ENCODE measurements at places on chromosomes 12 and 14.

- DNase-seq: no peak
Observed at GRCh38 chr12:79911889-79912656, 22.8 kb downstream of the PPP1R12A start.

- no peak for DNase-seq
Observed at GRCh38 chr12:103958621-103959020, 7.1 kb upstream of the TDG start.

DNA sequence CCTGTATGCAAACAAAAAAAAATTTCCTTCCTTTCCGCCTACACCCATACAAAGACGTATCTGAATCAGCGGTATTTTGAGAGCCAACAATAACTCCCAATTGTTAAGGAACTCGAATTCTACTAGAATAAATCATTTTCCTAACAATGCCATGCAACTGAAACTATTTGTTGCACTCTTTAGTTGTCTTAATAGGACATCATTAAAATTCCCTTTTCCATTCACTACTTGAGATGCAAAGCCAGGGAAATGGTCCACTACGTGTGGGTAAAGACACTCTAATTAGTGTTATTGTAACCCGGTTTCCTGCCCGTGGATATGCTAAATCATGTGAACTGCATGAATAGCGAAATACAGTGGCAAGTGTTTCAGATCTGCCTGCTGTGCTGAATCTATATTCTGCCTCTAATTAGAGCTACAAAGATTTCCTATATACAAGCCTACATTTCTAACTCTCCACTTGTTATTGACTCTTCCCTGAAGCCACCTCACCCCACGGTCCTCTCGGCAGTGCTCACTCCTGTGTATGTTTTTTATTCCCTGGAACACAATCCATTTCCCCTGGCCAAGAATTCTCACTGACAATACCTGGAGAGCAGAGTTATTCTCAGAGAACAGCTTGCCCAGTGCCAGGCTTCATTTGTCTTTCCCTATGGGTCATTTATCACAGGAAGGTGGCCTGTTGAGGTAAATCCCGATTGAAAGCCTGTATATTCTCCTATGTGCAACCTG lies 168.3 kb downstream of the PAWR start:
- DNase-seq: peak; percentile 80

DNA sequence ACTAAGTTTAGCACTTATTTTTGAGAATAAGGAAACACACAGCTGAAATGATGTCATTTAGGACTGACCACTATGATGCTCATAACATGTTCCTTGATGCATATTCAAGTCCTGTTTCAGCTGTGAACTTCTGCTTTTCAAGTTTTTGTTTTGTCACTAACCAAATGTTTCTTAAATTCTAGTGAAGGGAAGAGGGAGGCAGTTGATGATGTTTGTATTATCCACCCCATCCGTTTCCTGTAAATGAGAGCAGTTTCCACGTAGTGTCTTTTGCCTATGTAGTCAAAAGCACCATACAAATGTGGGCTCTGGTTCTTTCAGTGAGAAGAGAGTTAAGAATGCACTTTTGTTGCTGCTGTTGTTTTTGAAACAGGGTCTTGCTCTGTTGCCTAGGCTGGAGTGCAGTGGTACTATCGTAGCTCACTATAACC lies 491.8 kb downstream of the PCNX1 start:
- DNase-seq: no peak

DNA sequence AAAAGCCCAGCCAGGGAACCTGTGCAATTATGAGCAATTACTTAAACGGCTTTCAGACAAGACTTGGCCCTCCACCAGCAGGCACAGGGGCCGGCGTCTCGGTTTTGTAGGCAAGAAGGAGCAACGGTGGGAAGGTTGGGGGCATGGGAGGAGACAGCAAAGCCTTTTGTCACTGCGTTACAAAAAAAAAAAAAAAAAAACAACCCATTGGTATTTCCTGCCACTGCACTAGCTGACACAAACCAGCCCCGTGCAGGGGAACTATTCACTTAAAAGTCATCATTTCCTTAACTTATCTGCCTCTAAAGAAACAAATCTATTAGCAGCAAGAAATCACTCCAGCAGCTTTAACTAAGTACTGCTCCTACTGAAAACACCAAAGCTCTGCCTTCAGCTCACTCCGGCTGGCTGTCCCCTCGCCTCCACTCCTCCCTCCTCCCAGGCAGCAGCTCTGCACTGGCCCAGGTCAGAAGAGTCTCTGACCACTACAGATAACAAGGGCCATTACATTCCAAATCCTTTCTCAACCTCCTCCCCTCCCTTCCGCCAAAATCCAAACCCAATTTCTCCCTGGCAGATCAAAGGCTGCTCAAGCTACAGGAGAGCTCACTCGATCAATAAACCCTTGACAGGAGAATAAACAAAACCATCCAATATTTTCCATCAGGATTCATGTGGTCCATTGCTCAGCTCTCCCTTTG lies 105.2 kb upstream of the CDKN3 start:
- peak; percentile 42 for DNase-seq

GRCh38 chr12:75815756-75816155 lies 215.8 kb downstream of the PHLDA1 start:
- DNase-seq: no peak

GRCh38 chr14:34171431-34172172 lies 220.7 kb upstream of the EGLN3 start:
- DNase-seq: no peak

DNA sequence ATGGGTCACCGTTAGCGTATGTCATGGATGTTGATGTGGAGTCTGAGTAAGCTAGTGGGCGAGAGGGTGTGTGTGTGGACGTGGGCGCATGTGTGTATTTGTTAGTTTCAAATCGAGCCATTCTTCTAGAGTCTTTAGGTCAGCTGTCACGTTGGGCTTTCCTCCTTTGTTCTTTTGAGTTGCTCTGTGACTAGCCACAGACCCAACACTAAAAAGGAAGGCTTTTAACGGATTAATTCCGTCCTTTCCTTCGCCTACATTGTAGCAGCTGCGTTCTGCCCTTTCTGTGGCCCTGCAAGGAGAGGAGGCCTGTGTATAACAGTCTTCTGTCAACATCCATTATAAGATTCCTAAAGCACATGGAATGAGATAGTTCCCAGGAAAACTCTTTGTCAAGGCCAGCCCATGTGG lies 117.2 kb upstream of the DNM1L start:
- DNase-seq: no peak

DNA sequence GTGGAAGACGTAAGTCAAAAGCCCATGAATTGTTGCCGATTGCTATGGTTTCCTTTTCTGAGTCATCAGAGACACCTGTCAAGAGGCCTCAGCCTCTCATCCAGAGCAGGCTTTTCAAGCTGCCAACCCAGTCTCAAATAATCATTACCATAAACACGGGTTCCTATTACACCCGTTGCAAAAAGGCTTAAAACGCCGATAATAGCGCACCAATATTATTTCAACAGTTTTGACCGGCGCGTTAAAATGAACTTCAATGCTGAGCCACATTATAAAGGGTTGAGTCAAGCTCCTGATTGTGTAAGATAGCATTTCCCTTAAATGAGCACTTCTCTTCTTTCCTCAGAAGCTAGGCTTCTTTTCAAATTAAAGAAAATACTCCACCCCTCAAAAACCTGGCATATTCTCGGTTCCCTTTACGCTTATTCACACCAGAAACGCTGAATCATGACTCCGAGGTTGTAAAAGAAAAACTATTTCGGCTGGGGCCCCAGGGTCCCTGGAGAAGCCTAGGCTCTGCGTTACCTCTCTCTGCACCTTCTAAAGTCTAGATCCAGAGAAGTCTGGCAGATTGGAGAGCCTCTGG lies 1.4 kb downstream of the TMTC1 start:
- DNase-seq: peak; percentile 60

DNA sequence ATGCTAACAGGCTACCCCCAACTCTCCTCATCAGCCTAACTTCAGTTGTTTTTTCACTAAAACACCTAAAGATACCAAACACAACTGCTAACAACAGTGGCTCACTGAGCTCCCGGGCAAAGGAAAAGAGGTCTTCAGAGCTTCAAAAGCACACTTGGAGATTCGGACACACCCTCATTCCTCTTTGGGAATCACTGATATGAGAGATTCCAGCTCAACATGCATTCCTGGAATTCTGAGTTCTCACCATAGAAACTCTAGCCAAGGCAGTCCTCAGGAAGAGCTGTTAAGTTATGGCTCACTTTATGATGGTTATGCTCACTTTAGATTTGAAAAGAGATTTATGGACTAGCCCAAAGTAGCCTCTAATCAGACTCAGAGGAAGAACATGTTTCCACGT lies 40.1 kb downstream of the STXBP6 start:
- no peak for DNase-seq

All from dermis blood vessel endothelial cell (primary cell).